ENCODE measurements at places on chromosomes 11 and 22.

GRCh38 chr11:113831314-113831713, 44.1 kb downstream of the USP28 start:
- DNase-seq, result no peak

DNA sequence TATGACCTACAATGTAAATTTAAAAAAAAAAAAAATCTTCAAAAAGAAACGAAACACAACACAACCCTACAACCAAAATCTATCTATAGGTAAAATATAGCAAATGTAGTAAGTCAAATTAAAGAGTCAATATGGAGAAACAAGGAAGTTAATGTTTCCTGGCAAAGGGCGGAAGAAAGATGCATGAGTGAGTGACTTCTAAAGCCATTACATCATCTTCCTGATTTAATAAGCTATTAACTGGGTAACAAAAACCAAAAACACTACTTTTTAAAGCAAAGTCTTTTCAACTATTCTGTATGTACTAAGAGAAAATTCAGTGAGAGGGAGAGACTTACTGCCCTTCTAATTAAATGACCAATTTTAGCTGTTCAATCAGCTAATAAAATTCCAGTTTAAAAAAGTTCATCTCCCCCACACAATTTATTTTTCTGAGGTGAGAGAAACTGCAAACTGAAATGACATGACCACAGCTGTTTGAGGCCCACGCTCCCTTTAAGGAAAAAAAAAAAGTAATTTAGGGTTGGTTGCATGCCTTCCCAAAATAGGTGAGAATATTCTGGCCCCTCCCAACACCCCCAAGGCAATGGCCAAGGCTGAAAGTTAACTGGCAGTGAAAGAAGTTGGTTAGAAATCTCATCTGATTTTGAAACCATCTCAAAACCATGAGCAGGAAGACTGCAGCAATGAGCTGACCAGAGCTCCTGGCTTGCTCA, 5.9 kb downstream of the SF1 start:
- no peak for DNase-seq

DNA sequence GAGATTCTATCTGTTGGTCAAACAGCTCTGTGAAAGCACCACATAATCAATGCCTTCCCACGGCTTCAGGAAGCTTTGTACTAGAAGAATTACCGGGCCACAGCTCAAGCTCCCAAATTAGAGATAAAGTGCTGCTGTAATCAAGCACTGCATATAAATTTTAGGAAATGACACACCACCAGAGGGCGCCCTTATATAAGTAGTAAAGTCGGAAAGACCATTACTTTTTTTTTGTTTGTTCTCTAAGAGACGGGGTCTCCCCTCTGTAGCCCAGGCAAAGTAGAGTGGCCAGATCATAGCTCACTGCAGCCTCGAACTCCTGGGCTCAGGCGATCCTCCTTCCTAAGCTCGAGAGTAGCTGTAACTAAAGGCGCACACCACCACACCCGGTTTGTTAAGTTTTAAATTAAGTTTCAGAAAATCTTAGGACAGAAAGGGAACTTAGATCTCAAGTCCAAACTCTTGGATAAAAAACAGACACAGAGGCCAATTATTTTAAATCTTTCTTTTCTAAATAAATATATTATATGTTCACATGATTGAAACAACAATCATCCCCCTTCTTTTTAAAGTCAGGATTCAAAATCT, 32.6 kb downstream of the PRCP start:
- DNase-seq, result peak; percentile 64

DNA sequence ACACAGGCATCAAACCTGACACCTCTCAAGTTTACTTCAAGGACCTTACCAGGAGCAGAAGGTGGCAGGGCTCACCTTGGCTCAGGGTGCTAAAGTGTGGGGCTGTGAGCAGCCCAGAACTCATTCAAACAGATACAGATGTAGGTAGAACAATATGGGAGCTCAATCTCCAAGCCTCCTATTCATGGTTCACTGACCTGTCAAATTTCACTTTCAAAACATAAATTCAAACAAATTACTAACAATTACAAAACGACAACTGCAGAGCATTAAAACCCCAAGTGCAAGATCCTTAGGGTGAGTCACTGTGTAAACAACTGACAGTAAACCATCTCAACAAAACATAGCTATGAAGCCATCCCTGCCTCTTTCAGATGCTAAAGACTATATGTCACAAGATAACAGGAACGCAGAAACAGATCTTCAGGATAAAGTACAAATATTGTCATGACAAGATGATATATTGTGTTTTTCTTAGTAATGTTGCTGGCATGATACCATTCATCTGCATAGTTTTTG, 303.5 kb upstream of the ANO3 start:
- no peak for DNase-seq

DNA sequence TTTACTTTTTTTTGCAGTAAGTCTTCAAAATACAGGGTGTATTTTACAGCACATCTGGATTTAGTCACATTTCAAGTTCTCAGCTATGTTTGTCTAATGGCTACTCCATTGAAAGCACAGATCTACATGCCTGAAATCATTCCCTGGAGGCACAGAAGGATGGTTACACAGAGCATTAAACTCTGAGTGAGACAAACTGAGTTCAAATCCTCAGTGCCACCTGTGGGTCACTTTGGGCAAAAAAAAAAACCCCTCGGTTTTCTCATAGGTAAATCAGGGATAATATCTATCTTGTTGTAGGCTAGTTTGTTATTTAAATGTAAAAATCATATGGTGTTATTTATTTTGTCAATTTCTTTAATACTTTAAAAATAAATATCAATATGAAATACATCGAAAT, 7.7 kb downstream of the ANKRD49 start:
- no peak for DNase-seq

- DNase-seq, result peak; percentile 58
Measured at GRCh38 chr11:61516675-61517572, 8.4 kb downstream of the LRRC10B start.

- no peak for DNase-seq
Measured at GRCh38 chr11:120906766-120907165, 117.1 kb upstream of the TBCEL start.

GRCh38 chr11:117816151-117816741, 8.3 kb downstream of the FXYD2 start:
- DNase-seq, result no peak

- DNase-seq, result no peak
Measured at GRCh38 chr11:96204721-96205459, 138.1 kb downstream of the MAML2 start.

- DNase-seq, result no peak
Measured at GRCh38 chr11:1924181-1924580, 4.7 kb downstream of the TNNT3 start.

- peak; percentile 50 for DNase-seq
Measured at GRCh38 chr22:25666308-25666707, 75.7 kb upstream of the MYO18B start.

DNA sequence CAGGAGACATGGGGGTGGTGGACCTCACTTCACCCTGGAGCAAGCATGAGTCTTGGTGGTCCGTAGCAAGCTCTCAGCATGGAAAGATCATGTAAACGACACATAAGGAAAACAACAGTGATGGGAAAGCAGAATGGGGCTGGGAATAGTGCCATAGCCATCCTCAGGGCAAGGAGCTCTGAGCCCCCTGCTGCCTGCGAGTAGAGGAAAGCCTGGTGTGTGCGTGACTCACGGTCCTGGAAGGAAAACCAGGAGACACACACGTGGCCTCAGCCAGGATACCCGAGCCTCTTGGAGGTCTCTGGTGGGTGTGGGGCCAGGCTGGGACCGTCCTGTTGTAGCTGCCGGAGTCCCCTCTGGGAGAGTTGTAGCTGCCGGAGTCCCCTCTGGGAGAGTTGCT, 12.4 kb downstream of the SHANK3 start:
- no peak for DNase-seq

DNA sequence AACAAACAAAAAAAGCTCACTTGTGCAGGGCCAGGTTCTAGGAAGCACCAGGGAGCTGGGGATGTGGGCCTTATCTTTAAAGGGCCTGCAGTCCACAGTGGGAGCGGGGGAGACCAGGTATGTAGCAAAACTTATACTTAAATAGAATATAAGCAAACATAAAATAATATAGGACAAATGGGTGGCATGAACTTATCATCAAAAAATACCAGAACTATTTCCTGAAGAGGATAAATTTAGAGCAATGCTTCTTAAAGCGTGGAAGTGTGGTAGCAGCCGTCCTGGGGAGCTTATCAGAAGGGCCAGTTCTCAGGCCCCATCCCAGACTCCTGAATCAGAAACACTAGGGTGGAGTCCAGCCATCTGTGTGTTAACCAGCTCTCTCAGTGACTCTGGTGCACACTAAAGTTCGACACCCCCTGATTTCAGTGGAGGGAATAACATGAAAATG, 9.3 kb downstream of the VPS26B start:
- no peak for DNase-seq

GRCh38 chr11:80309301-80309700, 868.5 kb upstream of the TENM4 start:
- DNase-seq, result no peak

DNA sequence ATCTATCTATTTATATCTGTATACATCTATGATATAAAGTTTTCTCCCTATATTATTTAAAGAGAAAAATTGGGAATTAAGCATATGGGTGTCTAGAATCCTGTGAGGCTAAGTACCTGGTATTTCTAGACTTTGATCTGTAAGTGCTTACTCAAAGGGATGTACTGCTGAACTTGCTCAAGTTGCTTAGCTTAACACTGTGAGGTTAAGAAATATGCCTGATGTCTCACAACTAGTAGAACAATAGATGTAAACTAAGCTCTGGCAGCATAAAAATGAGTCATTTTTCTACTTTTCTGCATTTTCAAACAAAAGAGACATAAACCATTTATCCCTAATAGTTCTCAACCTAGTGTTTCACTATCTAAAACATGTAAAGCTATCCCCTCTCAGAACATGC, 744.4 kb upstream of the ANO3 start:
- no peak for DNase-seq

DNA sequence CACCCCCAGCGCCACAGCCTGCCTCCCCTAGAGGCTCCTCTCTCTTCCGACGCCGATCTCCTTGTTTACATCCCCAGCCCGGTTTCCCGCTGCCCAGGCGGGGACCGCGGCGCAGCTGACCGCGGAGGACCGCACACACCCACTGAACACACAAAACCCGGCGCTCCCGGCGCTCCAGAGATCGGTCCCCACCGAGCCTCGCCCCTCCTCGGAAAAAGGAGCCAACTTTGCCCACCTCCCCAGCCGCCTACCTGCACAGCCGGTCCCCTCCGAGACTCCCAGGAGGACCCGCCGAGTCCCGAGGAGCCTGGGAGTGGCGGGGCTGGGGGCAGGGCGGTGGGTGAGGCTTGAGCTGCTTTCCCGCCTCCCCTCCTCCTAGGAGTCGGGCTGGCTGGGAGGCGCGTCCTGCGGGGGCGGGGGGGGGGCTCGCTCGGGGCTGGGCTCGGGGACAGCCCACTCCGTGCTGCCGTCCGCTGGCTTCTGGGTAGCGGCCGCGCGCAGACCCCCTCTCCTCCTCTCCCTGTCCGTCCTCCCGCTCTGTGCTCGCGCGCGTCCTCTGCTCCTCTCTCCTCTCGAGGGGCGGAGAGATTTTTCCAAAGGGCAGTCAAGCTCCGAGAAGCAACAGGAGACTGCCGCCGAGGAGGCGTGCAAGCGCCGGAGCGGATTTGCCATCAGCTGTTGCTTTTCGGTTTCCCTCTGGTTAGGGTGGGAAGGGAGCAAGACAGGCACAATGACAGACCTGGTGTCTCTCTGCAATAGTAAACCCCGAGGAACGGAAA, at the start of gene FXYD6:
TSS of gene FXYD6 (minus strand) at position 318 of the 779 bp plus-strand sequence. CDS start 33,882 bp downstream, outside the sequence.
- peak; percentile 69 for DNase-seq

DNA sequence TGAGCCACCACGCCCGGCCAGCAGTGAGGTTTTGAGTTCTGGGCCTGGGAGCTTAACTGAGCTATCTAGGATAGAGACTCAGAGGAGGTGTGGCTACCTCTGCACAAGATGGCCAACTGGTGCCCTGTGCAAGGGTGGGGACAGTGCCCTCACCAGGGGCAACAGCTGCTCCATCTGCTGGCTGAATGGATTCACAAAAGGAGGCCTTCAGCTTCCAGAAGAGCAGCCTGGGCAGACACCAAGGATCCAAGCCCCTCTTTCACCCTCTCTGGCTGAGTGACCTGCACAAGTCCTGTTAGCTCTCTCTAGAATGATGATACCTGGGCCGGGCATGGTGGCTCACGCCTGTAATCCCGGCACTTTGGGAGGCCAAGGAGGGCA, 33.5 kb upstream of the BAIAP2L2 start:
- no peak for DNase-seq

DNA sequence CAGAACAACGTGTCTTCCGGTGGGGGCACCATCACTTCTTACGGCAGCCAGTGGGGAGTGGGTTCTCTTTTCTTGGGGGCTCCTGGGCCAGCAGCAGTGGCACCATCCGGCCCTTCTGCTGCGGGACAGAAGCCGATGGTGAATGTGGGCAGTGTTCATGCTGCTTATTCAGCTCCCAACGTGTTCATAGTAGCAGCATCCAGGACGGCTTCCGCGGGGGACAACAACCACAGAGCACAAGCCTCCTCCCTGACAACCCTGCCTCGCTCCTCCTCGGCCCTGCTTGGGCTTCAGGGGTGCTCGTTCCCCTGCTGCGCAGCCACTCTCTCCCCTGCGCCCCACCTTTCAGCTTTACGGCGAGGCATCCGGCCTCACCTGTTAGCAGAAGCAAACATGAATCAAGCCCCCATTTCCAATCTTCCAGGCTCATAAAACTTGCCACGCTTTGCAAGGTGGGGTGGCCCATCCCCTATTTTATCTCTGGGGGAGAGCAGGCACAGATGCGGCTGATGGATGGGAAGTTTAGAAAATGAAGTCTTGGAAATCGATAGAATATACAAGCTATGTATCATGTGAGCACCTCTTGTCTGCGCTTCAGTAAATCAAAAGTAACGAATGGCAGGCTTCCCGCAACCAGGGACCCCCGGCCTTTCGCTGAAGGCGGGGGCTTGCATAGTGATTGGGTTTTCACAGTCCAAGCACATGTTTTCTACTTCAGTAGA, 191.8 kb upstream of the NECTIN1 start:
- DNase-seq, result no peak

GRCh38 chr11:45089251-45089650, 57.2 kb upstream of the PRDM11 start:
- no peak for DNase-seq

GRCh38 chr11:37109286-37109585, 511.2 kb upstream of the RAG2 start:
- no peak for DNase-seq

DNA sequence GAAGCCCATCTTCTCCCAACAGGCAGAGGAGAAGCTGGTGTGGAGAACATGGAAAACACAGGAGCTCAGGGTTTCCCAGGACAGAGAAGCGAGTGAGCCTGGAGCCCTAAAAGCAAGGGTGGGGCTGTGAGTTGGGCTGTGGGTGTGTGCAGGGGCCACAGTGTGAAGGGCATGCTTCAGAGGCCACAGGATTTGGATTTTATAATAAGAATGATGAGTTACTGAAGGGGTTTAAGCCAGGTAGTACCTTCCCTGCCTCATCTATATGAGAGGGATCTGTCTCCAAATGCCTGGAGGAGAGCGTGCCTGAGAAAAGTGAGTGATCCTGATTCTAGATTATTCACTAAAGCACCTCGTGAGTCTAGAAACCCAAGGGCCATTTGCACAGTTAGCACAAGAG, 106.8 kb downstream of the VPREB1 start:
- no peak for DNase-seq

Measured in DND-41 (cell line).